ENCODE measurements at places on chromosomes 11 and 22.
A peak's percentile ranks its signal among the peaks of the same experiment; 100 is the strongest.

DNA sequence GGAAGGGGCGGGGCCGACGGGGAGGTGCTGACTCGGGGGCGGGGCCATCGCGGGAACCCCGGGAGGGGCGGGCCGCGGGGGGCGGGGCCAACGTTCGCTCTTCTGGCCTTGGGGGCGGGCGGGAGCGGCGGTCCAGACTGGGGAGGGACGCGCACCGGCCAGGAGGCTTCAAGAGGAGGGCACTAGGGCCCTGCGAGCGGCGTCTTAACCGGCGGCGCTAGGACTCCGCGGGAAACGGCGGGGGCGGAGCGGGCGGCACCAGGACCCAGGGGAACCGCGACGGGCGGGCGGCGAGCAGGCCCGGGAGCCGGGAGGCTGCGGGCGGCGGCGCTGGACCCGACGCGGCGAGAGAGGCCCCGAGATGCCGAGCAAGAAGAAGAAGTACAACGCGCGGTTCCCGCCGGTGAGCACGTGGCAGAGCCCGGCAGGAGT, at the start of gene DRAP1:
Gene DRAP1 (plus strand): TSS at position 286 of the 432 bp plus-strand sequence. CDS start 76 bp downstream, at position 362.
- DNase-seq = peak; percentile 99

- DNase-seq = no peak
Observed at GRCh38 chr22:49345896-49346295, 481.8 kb downstream of the BRD1 start.

- DNase-seq = no peak
Observed at GRCh38 chr22:19498154-19498865, 18.6 kb downstream of the CDC45 start.

- no peak for DNase-seq
Observed at GRCh38 chr11:110470716-110471115, 41.0 kb downstream of the FDX1 start.

- no peak for DNase-seq
Observed at GRCh38 chr11:91244912-91245311, 979.7 kb upstream of the FAT3 start.

DNA sequence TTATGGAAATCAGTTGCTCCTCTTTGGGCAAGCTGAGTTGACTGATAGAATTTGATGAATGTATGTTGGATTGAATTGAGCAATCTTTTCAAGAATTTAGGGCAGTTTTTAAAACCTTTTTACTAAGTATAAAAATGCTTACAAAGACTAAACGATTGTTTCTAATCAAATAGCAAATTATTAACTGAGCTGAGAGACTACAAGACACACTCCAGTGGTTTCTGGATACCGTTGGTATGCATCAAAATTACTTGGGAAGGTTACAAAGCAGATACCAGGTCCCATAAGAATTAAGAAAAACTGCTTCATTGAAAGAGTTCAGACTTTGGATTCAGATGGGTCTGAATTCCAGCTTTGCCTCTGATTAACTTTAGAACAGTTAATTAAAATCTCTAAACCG, 721.4 kb downstream of the FAM181B start:
- no peak for DNase-seq

All from OCI-M1 (cell line).